ENCODE measurements at places on chromosomes 6 and 20.
A peak's percentile ranks its signal among the peaks of the same experiment; 100 is the strongest.

GRCh38 chr6:125789167-125789566, 1.6 kb upstream of the NCOA7 start:
- DNase-seq: no peak

DNA sequence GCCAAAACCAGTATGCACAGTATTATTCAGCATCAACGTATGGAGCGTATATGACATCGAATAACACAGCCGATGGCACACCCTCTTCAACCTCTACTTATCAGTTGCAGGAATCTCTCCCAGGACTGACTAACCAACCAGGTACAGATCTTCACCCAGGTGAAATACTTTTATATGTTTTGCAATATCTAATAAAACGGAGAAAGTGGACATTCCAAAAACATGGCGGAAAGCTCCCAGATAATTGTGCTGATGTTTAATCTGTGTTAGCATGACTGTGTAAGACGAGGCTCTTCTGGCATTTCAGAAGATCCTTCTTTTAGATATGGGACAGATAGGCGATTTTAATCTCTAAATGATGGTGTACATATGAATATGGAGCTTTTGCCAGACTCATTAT, 227.4 kb downstream of the EYA4 start:
- DNase-seq: no peak

GRCh38 chr20:34037121-34037520, 43.4 kb downstream of the RALY start:
- no peak for DNase-seq

GRCh38 chr20:53557130-53557529, 36.5 kb downstream of the ZNF217 start:
- DNase-seq: no peak

DNA sequence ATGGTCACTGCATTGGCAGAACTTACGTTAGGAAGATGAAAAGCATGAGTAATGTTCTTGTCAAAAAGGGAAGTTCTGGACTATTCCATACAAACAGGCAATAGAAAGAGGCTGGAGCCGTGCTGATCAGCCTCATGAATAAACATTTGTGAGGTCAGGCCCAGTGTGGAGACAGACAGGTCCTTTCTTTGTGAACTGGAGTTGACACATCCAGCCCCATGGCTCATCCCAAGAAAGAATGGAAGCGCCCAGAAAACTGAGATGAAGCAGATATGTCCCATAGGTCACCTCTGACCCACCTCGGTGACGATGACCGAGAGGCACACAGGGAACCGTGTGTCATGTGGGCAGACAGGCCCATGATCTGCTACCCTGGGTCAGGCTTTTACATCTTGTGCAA, 276.0 kb upstream of the SGK1 start:
- no peak for DNase-seq

DNA sequence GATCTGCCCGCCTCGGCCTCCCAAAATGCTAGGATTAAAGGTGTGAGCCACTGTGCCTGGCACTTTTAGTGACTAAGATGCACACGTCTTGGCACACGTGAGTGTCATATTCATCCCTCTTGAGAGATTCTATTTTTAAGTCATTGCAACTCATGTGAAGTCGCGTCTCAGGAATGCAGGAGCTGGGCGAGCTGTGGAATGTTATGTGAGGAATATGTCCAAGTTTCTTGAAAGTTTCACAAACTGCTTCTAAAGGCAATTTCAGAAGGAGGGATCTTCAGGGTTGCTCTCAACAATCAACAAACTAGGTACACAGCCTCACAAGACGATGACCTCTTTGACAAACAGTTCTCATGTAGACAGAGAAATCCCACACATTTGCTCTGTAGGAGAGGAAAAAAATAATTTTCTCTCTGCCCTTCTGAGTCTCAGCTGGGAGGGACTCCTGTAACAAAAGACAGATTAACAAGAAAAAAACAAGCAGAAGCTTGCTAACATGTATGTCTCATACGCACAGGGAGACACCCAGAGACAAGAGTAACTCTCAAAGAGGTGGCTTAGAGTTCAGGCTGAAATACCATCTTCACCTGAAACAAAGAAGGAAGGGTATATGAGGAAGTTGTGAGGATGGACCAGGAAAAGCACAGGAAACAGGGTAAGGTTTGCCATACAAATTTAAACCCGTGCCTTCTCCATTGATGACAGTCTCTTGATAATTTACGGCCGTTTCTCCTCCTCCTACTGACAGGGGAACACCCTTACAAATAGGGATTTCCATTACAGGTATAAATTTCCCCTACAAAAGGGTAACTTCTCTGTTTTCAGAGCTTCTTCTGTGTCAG, 45.3 kb upstream of the FAM50B start:
- DNase-seq: peak; percentile 70

GRCh38 chr20:63694584-63695423, 1.6 kb upstream of the TNFRSF6B start:
- peak; percentile 37 for DNase-seq

- DNase-seq: no peak
Observed at GRCh38 chr20:53695797-53696527, 102.3 kb upstream of the ZNF217 start.

GRCh38 chr20:25025986-25026605, 31.8 kb downstream of the ACSS1 start:
- peak; percentile 10 for DNase-seq

- DNase-seq: no peak
Observed at GRCh38 chr6:168793649-168794048, 352.7 kb downstream of the SMOC2 start.

DNA sequence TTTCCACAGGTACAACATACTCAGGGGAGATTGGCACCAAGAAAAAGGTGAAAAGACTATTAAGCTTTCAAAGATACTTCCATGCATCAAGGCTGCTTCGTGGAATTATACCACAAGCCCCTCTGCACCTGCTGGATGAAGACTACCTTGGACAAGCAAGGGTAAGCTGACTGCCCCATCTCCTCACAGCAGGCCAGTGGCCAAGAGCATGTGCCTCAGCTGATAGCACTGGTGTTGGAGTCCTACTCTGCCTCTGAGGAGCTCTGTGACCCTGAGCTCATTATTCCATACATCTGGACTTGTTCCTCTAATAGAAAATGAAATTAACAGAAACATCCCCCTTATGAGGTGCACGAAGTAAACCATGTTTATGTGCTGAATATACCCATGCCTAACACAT, 102.8 kb downstream of the MTFR2 start:
- no peak for DNase-seq

GRCh38 chr6:55239099-55239498, 64.8 kb downstream of the HCRTR2 start:
- DNase-seq: no peak

DNA sequence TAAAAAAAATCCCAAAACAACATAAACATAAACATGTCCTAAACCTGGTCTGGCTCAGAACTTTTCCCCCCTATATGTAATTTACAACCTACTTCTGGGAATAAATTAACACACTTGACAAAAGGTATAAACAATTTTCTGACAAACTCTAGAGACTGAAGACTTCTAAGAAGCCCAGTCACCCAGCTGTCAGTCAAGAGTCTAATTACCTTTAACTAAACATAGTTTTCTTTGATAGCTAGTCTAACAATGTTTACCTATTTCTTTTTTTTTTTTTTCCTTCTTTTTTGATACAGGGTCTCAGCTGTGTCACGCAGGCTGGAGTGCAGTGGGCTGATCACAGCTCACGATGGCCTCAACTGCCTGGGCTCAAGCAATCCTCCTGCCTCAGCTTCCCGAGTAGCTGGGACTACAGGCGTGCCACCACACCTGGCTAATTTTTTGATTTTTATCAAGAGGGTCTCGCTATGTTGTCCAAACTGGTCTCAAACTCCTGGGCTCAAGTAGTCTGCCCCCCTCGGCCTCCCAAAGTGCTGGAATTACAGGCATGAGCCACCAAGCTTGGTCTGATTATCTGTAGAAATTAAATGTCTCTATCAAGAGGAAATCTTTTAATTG, 932 bp upstream of the UBR2 start:
- DNase-seq: no peak

GRCh38 chr20:10385850-10386544, 48.0 kb downstream of the MKKS start:
- DNase-seq: no peak

- DNase-seq: no peak
Observed at GRCh38 chr6:40556881-40557280, 30.3 kb downstream of the LRFN2 start.

- peak; percentile 90 for DNase-seq
Observed at GRCh38 chr6:7725849-7726415, at the start of gene BMP6. Gene BMP6 (plus strand): TSS chr6:7726099. CDS start chr6:7726956, 857 bp downstream.

GRCh38 chr20:45894797-45895196, 3.7 kb downstream of the CTSA start:
- DNase-seq: no peak

GRCh38 chr6:53195048-53195447, 46.4 kb upstream of the GCM1 start:
- no peak for DNase-seq

GRCh38 chr20:8853805-8854338, 215.0 kb upstream of the PLCB4 start:
- no peak for DNase-seq

DNA sequence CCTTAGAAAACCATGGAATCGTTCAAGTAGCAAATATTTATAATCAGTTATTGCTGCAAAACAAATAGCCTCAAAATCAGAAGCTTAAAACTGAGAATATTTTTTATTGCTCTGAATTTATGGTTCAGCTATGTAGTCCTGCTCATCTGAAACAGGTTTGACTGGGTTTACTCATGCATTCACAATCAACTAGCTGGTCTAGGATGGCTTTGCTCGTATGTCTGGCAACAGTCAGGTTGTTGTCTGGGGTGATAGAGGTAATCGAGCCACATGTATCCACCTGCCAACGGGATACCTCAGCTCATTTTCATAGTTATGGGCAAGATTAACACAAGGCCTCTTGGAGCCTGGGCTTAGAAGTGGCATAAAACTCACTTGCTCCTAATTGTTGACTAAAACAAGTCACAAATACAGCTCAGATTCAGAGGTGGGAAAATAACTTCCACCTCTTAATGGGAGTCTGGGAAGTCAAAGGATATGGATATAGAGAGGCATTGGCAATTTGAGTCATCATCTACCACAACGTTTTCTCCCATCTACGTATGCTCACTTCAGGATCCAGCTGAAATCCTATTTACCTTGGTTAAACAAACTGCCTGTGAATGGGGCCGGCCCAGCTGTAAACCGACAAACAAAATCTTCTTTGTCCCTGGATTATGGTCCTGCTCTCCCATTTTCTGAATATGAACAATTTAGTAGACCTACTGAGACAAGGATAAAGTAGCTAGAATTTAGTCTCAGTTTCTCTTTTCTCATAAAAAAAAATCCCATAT, 54.5 kb upstream of the TENT5A start:
- no peak for DNase-seq

GRCh38 chr6:33191383-33192104, 723 bp downstream of the COL11A2 start:
- peak; percentile 78 for DNase-seq

GRCh38 chr6:167811442-167812087, 15.1 kb upstream of the AFDN start:
- DNase-seq: no peak

GRCh38 chr20:53365539-53366075, 228.0 kb downstream of the ZNF217 start:
- DNase-seq: no peak

GRCh38 chr6:158849899-158850806, 31.0 kb upstream of the EZR start:
- no peak for DNase-seq

DNA sequence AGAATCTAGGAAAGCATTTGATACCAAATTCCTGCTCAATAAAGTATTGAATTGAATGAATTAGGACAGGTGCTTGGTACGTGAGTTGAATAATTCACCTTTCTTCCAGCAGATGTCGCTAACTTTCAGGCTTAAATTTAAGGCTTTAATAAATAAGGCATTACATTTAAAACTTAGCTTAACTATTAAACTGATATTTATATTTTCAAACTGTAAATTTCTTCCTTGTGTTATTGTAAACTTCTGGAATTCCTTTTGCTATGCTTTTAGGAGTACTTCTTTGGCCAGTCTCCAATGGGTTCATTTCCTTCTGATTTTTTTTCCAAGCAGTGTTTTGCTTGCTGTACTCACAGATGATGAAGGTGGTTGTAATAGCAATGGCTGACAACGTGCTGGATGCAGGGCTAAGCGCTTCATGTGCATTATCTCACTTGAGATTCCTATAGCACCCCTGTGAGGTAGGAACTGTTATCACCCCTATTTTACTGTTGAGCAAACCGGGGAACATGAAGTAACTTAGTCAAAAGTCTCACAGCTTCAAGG, 71.3 kb upstream of the SLC2A12 start:
- no peak for DNase-seq

GRCh38 chr6:134774201-134774638, 175.7 kb downstream of the ALDH8A1 start:
- no peak for DNase-seq

DNA sequence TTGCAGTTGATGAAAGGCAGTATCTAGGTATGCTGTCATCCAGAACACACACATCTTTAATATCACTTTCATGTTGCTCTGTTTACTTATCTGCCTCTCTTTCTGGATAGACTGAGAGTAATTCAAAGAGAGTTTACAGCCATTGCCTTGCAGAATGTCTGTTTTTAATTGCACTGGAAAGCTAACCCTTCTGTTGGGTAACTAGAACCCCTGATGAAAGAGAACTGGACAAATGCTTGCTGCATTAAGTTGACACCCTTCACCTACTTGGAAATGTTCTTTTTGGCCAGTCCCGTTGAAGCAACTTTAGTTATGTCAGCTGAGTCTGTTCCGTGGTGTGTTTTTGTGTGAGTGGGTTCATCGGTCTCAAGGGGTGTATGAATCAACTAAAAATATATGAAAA, 383.8 kb upstream of the CITED2 start:
- no peak for DNase-seq

DNA sequence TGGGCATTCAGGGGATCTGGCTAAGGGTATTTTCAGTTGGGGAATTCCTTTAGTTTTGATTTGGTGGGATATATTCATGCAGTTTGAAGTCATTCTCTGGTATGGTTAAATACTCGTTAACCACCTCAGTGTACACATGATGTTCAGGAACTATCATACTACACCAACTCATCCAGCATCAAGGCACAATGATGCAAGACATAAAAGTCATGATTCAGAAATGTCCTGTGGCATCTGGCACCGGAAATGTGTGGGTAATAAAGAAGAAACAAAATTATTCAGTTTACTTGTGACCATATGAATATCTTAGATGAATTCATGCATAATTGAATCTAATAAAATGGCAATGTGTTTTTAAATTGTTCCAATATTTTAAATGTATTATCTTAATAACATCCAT, 129.0 kb upstream of the BMP5 start:
- no peak for DNase-seq
